Stimulated activated CD4-positive, alpha-beta T cell treated with anti-CD3 and anti-CD28 coated beads, Interleukin-2, amount 100 ng/mL, for 4 hours (primary cell): ENCODE measurements at places on chromosomes 7 and 10.

DNA sequence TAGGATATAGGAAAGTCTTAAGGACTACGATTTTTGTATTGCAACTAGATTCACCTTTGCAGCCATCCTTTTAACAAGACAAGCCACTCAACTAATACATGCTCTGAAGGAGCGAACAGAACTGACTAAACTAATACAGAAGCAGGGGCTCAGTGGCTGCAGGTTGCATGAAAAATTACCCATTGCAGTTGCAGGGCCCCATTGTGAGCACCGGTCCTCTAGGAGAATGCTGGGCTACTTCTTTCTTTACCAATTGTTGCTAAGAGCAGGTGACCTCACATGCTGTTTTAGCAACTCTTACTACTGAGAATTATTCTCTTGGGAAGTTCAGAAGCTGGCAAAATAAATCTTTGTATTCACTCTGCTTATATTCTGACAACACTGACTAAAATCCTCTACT lies 64.0 kb upstream of the ANKRD1 start:
- no peak for DNase-seq

DNA sequence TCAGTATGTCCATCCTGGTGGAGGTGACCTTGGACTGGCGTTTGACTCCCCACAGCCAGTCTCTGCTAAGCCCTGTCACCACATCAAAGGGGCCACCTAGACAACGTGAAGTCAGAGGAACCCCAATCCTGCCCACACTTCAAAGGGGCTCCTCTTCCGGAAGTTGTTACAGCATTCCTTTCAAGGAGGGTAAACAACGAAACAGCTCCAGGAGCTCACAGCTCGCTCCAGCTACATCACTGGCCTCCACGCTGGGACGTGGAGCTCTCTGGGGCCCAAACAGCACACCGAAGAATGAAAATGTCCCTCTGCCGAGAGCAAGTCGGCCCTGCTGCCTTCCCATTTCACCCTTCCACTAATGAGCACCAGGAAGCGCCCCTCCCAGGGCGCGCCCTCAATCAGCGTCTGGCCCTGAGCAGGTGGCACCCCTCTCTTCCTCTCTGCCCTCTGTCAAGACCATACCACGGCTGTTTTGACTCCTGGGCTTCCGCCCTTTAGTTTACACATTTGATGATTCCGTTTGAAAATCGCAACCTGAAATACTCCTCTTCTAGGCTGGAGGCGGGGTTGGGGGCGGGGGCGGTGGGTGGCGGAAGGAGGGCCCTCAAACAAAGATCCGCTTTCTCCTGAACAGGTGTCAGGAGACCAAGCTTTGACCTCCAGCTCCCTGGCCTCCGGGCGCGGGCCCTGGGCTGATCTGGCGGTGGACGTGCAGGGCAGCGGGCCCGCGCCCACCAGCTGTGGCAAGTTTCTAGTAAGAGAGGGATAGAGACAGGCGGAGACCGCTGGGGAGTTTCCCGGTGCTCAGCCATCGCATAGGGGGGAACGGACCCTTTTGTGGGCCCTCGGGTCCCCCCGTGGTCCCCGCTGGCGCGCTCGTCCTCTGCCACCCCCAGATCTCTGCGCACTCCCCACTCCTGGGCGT lies 53.1 kb upstream of the KDM7A start:
- peak; percentile 45 for DNase-seq

GRCh38 chr10:32938554-32939061 lies 19.4 kb downstream of the ITGB1 start:
- no peak for DNase-seq

GRCh38 chr7:130822642-130823041 lies 88.6 kb upstream of the KLF14 start:
- DNase-seq: no peak

- DNase-seq: no peak
These were observed 7.8 kb downstream of the ABLIM1 start for GRCh38 chr10:114650266-114650665.

DNA sequence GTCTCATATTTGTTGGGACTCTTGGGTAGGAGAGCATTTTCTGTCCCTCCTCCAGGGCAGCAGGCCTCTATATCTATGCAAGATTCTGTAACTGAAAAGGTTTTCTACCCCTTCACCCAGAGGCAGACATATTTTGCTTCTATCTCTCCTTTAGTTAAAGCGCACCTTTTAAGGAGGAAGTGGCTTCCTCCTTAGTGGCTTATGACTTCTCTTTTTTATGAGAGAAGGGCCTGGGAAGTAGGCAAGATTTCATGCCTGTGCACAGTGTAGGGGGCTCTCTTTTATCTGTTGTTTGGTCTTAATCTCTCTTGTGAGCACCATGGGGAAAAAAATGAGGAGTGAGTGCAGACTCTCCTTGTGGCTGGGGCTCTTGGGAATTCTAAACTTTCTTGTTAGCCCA lies 122.1 kb downstream of the LRMDA start:
- DNase-seq: no peak

GRCh38 chr7:128831178-128831993 lies 1.2 kb downstream of the FLNC start:
- DNase-seq: no peak

GRCh38 chr7:132709971-132710567 lies 133.8 kb upstream of the PLXNA4 start:
- no peak for DNase-seq

DNA sequence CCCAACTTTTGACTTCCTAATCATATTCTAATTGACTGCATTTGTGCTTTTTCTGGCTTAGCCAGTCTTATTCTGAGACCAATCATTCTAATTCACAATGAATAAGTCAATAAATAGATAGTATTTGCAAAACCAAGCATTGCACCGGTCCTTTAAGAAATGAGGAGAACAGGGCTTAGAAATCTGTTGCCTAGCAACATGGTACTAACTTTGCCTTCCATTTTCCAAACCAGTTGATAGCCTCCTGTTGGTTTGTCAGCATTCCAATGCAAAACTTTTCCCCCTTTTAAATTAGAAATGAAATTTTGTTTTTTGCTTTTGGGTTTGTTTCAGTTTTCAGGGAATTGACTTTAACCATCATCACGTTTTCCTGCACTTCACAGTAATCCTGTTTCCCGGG lies 603.5 kb upstream of the NRP1 start:
- DNase-seq: no peak

- no peak for DNase-seq
These were observed 77.4 kb downstream of the SAMD9 start for GRCh38 chr7:93040355-93040754.

DNA sequence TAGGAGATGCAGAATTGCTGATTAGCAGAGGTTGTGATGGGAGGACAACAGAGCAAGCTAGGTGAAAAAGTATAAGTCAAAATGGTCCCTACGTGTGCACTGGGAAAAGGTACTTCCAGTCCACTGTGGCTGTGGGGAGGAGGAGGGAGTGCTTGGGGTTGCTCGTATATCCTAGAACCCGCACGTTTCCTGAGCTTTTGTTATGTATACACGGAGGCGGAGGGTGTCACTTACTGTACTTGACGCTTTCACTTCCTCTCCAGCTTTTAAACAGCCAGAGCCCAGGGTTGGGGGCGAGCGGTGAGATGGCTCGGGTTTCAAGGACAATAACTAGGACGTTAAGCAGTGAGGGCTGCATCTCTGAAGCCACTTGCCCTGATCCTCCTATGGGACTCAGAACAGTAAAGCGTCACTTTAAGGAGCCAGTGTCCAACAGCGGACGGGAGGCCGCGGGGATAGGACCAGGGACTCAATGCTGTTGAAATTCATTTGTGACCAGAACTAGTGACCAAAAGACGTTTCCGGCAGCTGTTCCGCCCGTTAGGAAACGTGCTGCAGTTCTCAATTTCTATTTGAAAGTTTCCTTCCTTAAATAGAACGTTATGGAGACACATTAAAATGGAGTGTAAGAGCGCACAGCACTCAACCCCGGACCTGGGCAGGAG lies 985 bp upstream of the ETV1 start:
- no peak for DNase-seq

DNA sequence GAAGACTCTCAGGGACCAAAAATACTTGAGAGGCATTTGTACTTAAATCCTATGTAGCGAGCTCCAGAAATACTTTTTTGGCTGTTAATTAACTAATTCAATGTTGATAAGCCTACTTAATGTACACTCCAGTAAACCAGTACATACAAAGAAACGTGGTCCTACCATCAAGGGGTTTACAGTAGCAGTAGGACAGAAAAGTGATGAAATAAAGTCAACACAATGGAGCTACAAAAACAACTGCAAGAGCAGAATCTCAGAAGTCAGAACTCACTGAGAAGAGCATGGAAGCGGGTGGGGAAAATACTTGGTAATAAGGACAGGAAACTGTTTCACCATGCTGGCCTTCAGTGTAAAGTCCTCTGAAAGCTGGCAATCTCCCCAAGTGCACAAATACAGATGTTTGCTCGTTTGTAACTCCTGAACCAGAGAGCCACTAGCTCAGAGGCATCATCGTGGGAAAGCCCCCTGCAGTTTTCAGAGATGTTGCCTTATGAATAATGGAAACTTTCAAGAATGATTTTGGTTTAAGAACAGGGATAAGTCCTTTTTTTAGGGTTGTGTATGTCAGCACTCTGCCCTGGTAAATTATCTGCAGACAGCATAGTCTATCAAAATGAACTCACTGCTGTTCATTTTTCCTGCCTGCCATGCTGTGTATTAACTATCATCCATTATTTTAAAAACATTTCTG lies 233.2 kb downstream of the SORCS1 start:
- DNase-seq: no peak

DNA sequence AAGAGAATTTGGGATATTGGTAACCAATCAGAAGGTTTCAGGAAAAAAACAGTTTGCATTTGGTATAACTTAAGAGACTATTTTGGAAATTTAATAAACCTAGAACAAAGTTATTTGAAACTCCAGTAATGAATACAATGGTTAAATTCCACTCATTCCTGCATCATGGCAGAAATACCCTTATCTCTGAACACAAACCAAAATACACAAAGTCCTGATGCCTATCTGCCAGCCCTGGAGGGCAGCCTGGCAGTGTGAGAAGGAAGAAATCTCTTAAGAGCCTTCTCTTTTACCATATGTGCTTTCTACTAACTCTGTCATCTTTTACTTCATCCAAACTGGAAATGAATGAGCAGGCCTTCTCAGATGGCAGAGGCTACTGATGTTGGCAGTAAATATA lies 147.1 kb upstream of the LYZL1 start:
- DNase-seq: no peak

- DNase-seq: no peak
These were observed 1.2 kb upstream of the SPACDR start for GRCh38 chr7:100465299-100465698.

GRCh38 chr10:74921744-74922143 lies 95.3 kb downstream of the KAT6B start:
- DNase-seq: no peak

GRCh38 chr7:138167222-138167621 lies 91.0 kb downstream of the AKR1D1 start:
- DNase-seq: no peak

DNA sequence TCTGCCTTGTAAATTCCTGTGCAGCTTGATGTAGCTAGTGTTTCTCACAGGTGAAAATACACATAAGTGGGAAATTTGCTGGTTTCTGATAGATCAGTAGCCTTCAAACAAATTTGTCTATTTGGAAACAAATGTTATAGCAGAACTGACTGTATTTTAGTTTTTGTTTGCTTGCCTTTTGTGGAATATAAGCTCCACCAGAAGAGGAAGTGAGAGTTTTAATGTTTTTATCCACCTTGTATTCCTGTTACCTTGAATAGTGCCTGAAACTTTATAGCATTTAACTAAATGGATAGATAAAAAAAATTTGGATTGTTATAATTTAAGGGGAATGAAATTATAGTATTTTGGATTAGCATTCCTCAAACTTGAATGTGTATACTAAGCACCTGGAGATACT lies 9.8 kb downstream of the WAC start:
- DNase-seq: no peak

- peak; percentile 16 for DNase-seq
These were observed 752 bp downstream of the KLF14 start for GRCh38 chr7:130732980-130733930.

GRCh38 chr7:143504937-143505297 lies 27.2 kb downstream of the TAS2R41 start:
- DNase-seq: no peak

DNA sequence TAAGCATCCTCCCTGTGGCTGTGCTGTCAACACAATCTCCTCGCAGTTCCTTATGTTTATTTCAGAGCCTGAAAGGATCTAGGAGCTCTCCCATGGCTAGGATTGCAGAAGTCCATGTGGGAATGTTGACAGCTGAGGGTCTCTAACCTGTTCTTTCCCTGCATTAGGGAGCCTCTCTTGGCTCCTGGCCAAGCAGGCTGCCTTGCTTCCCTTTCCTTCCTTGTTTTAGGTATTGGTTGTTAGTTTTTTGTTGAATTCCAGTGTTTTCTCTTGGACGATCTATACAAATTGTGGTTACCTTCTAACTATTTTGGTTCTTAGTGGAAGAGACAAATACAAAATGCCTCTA lies 171.8 kb downstream of the MLLT10 start:
- DNase-seq: no peak

DNA sequence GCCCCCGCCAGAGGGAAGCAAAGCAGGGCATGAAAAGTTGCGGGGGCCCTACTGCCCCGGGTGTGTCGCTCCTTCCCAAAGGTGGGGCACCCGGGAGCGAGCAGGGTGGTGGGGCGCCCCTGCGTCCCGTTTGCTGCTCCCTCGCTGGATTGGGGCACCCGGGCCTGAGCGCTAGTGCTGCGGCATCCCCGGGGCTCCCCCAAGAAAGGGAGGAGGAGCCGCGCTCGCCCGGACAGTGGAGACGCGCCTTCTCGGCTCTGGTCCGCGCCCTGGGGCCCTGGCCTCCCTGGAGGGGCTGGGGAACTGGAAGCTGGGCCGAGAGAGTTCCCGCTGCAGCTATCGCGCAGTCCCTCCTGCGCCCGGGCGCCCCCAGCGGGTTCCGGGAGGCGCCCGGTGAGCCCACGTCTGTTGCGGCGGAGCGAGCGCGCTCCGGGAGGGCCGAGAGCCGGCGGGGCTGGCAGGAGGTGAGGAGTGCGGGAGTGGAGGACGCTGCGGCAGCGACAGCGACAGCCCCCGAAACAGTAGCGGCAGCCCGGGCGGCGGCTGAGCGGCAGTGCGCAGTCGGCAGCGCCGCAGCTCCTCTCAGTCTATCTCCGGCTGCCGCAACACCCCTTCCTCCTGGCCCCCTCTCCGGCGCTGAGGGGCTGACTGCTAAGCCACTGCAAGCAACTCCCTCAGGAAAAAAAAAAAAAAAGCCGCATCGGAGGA lies 504 bp upstream of the BMPER start:
- DNase-seq: no peak

DNA sequence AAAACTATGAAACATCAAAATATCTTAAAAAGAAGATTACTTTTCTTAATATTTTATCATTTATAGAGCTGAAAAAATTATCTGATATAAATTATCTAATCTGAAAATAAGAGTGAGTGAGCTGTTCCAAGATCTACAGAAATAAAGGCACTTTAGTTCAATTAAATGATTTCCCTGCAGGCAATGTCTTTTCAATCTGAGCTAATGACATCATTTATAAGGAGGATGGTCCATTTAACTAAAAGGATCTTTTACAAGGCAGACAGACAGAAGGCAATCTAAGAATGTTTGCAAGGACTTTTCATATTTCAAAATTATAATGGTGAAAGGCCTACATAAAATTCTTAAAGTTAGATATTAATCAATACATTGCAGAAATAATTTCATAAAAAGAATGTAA lies 71.8 kb downstream of the SKAP2 start:
- DNase-seq: no peak

- no peak for DNase-seq
These were observed 32.4 kb downstream of the CAMK2B start for GRCh38 chr7:44292876-44293560.
